ENCODE measurements at places on chromosomes 13 and 19. TPM values are rescaled to one million over a fixed set of nuclear protein-coding genes. Genes with fewer than 3 reads are reported as not detected.

Gene IRGC
- not detected for total RNA-seq

Gene PIN1
- total RNA-seq = 189 TPM

Gene PDX1
- total RNA-seq = not detected

Gene TBC1D17
- 7.5 TPM for total RNA-seq

Gene LHB
- not detected for total RNA-seq

Gene NDFIP2
- total RNA-seq = 39.7 TPM

Gene IFNL1
- total RNA-seq = not detected

Gene IGSF23
- not detected for total RNA-seq

Gene CAPN12
- not detected for total RNA-seq

Gene FUT3
- total RNA-seq = not detected

Gene ZNF555
- total RNA-seq = 7.7 TPM
